ENCODE measurements at places on chromosomes 6 and 20.

GRCh38 chr6:75223428-75223827, 17.6 kb upstream of the COL12A1 start:
- no peak for DNase-seq

DNA sequence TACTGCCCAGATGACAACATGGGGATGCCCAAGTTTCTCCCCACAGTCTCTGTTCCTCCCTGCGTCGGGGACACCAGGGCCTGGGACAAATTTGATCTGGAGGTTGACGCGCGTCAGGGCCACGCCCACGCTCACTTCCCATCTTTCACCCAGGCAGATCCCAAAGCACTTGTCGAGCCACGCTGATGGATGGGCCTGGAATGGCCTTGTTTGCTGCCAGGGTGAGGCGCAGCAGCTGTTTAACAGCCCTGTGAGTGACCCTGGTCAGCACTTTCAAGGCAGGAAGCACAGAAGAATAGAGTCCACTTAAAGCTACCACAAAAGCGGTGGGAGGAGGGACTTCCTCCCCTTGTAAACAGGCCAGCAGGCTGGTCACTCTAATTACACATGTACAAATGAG, 324.7 kb upstream of the JARID2 start:
- DNase-seq: no peak

DNA sequence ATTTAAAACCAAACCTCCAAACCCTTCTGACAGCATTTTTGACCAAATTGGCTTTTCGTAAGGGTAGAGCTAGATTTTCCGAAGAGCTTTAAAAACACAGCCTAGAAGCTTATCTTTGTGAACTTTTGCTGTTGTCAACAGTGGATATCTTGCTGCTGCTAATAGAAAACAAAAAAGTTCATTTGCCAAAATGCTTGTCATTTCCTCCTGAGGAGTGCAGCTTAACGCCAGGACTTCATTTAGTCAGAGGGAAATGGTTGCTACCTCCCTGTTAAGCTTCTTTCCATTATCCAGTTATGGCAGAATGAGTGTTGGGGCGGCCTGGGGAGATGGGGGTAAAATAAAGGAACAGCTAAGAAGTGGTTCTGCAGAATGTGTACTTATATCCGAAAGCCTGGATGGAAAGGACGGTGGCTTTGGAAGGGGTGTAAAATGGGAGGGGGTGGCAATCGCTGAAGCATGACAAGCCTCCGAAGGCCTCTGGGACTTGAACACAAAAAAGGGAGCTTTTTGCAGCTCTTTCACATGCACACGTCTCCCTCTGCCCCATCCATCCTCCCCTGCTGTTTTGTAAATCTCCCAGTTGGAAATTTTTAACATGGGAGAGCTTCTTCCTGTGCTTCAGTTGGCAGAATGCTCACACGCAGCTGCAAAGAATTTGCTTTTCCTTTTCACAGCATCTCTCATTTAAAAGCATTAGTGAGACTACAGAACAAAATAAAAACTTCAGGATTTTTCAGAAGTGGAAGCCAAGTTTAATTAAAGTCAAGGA, 22.5 kb downstream of the JARID2 start:
- no peak for DNase-seq

DNA sequence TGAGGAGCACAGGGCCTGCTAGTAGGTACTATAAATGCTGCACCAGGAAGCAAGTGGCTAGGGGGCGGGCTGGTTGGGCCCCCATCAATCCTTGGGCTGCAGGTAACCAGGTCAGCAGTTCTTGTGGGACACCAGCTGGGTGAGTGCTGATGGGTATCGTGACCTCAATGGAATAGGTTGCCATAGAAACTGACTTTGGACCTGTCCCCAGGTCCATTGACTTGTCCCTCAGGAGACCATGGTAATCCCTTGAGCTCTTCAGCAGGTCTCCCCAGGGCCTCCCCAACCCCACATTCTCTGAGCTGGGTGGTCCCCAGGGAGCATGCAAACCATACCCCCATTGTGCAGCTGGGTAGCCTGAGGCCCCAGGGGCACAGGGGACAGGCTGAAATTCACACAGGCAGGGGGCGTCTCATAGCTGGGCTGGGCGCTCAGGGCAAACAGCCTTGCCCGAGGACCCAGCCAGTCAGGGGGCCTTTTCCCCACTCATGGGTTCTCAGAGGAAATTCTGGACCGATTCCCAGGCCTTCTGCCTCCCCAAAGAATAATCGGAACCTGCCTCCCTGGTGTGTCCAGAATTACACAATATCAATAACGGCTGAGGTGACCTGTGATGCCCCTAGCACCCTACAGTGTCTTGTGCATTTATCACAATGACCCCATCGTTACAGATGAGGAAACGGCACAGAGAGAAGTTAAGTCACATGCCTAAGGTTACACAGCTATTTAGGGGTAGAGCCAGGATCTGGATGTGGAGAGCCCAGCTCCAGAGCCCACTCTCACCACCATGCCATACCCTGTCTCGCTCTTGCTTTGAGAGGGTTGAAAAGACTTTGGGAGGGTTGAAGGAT, 35.9 kb downstream of the SRC start:
- DNase-seq: no peak

GRCh38 chr6:113529196-113529595, 327.9 kb upstream of the MARCKS start:
- no peak for DNase-seq

GRCh38 chr20:61042506-61043385, 209.3 kb upstream of the CDH4 start:
- no peak for DNase-seq

DNA sequence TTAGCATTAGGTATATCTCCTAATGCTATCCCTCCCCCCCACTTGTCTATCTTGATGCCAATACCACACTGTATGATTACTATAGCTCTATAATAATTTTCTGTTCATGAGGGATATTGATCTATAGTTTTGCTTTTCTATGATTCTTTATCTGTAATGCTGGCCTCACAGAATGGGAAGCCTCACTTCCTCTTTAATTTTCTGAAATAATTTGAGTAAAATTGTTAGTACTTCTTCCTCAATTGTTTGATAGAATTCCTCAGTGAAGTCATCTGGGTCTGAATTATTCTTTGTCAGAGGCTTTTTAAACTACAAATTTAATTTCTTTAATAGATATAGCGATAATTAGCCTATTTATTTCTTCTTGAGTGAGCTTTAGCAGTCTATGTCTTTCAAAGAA, 31.2 kb downstream of the SIRPD start:
- DNase-seq: no peak

DNA sequence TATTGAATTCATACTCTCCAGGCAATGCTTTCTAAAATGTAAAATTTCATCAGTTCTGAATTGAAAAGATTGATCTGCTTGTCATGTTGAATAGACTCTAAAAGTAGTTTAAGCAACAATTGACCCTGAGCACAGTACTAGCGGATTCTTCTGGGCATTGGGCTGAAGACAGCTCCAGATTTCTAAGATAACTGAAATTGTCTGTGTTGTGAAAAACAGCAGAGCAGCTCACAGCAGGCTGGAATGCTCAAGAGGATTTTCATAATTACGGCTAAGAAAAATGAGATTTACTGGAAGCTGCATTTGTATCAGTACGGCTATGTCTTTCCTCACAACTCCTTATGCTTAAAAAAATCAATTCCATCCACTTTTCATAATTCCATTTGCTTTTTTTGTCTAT, 373.7 kb downstream of the HACE1 start:
- no peak for DNase-seq

DNA sequence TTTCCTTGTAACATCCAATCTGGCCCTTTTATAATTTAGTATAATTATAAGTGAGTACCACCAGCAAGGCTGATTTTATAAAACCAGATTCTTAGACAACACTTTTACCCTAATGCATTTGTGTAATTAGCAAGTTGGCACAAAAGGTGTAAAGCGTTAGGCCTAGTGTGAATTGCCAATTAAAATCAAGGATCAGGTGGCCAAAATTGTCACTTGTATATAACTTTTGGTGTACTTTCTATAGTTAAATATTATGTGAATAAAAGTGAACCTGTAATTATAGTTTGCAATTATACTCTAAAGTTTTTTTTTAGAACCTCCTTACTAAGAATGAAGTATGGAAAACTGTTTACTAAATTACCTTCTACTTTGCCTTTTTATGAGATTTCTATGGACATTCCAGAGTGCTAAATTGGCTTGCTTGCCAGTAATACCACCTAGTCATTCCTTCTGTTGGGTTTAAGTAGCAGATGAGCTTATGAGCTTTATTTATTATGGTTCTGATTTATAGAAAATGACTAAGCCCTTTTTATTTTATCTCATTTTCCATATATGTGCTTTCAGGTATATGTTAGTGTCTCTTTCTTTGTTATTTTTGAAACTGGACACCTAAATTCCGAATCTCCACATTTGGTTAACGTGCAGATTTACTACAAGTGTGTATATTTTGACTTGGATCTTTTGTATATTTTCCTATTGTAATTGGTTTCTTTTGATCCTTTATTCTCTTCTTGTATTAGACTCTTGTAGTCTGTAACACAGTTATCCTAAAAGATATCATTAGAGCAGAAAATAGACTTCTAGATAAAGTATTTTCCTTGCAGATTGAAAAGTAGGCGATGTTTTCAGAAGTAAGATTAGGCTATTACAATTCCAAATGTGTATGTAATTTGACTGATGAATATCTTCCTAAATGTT, 3.9 kb downstream of the STXBP5 start:
- DNase-seq: no peak

DNA sequence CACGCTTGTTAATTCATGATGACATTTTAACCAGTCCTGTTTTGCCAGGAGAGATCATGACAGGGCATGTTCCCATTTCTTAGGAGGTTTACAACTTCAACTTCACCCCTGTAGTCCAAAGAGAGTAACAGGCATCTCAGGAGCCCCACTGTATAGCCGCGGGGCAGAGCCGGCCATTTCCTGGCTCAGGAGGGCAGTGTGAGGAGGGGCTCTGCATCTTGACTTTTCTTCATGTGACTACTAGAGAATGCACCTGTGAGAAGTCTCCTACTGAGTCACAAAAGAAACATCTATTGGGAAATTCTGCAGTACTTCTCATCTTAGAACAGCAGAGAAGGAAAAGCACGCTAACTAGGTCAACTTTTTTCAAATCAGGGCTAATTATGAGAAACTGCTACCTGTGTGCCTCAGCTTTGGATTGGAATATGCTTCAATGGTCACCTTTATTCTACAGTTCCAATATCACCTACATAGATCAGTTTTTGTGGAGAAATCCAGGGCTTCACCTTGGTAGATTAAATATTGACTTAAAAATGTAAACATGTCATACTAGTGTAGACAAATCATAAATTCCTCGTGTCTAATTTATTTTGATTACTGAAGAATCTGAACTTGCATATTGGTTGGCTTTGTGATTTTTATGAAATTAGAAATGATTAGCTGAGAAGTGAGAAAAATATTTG, 28.6 kb upstream of the SIM1 start:
- DNase-seq: no peak

DNA sequence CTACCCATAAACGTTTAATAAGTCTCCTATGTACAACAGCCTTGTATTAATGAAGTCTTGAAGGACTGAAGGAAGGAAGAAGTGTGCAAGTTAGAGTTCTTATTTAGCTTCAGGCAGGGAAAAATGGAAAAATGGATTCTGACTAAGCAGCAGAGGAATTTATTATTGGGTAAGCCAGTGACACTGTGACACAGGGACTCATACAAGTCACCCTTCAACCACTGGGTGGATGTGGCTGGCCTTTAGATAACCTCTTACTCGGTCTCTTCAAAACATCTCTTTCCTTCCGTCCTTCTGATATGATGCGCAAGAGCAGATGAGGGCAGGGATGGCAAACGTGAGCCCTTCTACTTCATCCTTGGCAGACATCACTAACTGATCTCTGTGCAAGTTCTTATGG, 145.6 kb downstream of the DHX35 start:
- no peak for DNase-seq

DNA sequence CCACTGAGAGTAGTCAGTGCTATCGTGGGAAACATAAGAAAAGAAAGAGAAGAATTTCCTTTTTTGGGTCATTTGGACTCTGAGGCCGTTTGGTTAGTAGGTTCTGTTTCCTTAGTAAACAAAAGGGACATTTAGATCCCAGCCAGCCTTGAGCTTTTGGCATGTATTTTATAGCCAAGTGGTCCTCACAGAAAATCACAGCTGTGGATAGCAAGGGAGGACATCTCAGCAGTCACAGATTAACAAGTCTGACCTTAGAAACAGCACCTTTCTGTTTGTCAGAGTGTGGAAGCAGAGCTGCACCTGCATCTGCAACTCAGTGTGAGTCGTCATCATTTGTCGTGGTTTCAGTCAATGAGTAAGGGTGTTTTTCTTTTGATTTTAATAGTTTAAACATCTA, 40.5 kb downstream of the FAM120B start:
- no peak for DNase-seq

- no peak for DNase-seq
Observed at GRCh38 chr20:3681931-3682781, at the start of gene ADAM33. Gene ADAM33 (minus strand): TSS chr20:3682010. CDS start chr20:3682004, 6 bp downstream.
